ENCODE measurements at places on chromosomes 7 and 10.

GRCh38 chr10:1137499-1138163 is 81.4 kb downstream of the WDR37 start:
- no peak for DNase-seq

DNA sequence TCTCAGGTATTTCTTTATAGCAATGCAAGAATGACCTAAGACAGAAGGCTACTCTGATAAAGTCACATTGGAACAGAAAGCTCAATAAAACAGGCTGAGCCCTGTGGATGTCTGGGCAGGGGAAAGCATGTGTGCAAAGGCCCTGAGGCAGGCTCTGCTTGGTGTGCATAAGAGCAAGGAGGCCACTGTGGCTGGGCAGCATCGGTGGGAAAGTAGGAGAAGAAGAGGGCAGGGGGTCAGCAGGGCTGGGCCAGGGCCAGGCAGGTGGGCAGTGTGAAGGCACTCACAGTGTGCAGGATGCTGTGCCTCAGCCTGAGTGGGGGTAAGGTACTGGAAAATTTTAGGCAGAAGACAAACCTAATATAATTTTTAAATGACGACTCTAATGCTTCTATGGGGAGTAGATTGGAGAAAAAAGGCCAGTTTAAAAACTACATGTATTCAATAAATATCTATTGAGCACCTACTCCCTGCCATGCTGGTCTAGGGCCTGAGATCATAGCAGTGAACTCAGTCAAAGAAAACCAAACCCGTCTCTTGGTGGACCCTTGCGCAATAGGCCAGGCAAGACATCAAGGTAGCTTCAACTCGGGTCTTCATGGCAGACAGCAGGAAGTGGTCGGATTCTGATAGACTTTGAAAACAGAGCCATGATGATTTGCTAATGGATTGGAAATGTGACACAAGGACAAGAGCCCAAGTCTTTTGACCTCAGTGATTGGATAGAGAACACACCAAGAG is 572.3 kb downstream of the TCERG1L start:
- DNase-seq: no peak

DNA sequence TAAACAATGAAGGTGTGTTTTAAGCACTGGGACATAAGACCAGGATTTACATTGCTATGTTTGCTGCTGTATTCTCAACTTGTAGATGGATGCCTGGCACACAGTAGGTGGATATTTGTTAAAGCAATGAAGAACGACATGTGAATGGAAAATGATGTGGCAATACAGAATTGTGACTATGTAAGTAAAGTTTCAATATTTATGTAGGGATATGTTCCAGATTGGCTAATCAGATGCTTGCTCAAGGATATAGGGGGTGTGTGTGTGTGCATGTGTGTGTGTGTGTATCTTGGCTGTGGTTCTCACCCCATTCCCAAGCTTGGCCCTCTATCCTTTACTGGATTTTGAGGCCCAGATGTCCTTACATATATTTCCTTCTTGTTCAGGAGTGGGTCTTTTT is 42.7 kb upstream of the LAMB1 start:
- DNase-seq: no peak

- DNase-seq: no peak
Observed at GRCh38 chr10:114283091-114283490, 44.0 kb downstream of the VWA2 start.

- no peak for DNase-seq
Observed at GRCh38 chr7:122329145-122329802, 24.7 kb upstream of the FEZF1 start.

- no peak for DNase-seq
Observed at GRCh38 chr10:32982911-32983909, 25.2 kb upstream of the ITGB1 start.

DNA sequence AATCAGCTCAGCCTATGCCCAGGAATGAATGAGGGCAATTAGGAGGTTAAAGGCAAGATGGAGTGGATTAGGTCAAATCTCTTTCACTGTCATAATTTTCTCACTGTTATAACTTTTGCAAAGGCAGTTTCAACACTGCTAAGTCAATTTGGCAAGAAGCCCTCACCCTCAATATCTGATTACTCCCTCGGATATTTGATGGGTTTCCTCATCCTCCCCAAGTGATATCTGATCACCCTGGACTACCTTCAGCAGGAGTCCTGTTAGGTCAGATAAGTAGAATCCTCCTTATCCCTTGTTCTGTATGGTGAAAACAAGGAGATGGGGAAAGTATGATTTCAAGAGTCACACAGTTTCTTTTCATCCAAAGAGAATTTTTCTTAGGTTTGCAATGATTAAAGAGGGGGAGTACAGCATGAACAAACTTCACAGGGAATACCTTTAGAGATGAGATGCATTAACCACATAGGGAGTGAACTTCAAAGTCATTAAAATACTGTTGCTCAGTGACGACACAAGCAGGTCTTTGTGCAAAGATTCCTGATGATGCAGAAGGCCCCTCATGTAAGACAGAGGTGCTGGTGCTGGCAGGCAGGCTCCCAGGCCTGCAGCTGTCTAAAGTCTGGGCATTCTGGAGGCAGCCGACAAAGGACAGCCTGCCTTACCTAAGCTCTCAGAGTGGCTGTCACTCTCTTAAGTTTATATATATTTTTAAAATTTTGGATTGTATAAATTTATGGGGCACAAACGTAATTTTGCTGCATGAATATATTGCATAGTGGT is 75.4 kb upstream of the POM121L12 start:
- no peak for DNase-seq

- no peak for DNase-seq
Observed at GRCh38 chr7:34162027-34162565, 256.8 kb downstream of the BMPER start.

DNA sequence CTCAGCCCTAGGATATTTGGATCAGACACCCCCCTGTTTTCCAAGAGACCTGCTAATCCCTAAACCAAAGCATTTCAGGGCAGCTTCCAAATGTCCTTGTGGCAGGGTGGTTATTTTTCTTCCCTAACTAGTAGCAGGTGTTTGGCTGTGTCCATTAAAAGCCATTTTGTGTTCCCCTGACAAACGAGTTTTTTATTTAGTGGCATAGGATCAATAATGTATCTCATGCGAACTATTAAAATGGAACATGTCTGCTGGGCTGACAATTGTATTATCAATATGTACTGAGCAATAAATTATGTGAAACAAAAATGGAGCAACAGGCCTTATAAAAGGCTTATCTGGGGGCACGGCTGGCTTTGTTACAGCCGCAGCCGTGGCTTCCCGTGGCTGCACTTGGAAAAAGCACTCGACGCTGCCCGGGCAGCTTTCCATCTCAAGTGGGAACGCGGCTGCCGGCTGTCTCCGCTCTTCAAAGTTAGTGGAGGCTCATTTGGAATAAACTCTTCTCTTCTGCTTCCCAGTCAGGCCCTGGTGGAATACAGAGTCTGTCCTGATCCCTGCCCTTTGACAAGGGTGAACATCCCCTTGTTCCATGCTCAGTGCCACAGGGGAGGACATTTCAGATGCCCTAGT is 554.3 kb downstream of the TYW1 start:
- DNase-seq: no peak

GRCh38 chr7:77657427-77658224 is 38.6 kb upstream of the RSBN1L start:
- no peak for DNase-seq

DNA sequence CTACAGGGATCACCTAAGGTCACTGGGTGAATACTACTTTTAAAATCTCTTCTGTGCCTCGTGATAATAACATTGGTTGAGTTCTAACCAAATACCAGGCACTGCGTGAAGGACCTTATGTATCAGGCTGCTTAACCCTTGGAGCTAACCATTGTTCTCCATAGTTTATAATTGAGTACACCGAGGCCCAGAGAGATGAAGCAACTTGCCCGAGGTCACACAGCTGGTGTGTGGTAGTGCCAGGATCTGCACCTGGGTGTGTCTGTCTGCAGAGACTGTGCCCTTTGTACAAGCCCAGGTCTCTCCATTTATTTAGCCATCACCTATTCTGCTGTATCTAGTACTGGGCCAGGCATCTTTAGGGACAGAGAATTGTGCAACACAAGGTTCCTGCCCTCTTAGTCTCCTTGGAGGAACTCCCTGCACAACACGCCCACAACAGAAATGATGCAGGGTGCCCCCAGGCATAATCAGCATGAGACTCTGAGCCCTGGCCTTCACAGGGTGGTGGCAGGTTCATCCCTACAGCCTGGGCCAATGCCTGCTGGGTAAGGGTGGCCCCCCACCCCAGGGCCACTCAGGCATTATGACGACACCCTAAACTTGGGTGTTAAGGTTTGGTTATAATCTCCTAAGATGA is 31.5 kb downstream of the UNC5B start:
- no peak for DNase-seq

DNA sequence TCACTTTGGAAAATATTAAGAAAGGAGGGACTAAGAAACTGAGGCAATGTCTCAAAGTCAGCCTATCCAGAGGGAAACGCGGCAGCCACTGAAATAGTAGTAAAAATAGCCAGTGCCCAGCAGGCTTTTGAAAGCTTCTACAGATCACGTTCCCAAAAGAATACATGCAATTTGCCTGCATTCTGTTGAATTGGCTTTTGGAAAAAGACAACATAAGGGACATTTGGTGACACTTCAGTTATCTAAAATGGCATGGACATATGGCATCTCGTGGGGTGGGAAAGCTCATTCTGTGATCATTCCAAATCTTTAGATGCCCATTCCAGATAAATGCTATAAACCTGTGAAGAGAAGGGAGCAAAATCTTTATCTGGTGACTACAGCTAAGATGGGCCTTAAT is 82.8 kb upstream of the PDE1C start:
- DNase-seq: no peak

DNA sequence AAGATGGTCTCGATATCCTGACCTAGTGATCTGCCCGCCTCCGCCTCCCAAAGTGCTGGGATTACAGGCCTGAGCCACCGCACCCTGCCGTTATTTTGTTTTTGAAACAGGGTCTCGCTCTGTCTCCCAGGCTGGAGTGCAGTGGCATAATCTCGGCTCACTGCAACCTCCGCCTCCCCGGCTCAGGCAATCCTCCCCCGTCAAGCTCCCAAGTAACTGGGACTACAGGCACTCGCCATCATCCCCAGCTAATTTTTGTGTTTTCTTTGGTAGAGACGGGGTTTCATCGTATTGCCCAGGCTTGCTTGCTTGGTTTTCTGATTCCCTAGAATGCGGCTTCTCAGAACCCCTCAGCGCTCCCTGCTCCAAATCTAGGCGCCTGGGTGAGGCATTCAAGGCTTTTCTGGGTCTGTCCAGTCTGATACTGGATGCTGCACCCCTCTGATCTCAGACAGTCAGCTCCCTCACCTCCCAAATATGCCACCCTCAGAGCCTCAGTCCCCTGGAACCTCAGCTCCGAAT is 1.3 kb downstream of the TFR2 start:
- DNase-seq: no peak

GRCh38 chr10:22315455-22316285 is 518 bp upstream of the COMMD3 start:
- no peak for DNase-seq

DNA sequence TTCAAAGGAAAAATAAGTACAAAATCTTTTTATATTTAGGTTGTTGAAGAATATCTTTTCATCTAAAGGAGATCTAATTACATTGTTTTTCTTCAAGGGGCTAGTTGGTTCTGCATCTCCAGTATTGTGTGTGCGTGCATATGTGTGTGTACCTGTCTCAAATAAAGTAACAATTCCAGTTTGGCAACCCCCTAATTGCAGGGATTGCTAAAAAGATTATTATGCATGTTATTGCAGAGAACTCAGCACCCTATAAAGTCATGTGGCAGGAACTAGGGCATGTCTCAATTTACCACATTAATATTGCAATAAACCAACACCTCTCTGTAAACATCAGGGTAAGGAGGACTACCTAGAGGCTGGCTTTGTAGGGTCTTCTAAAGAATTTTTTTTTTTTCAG is 37.0 kb downstream of the MRPS33 start:
- DNase-seq: no peak

DNA sequence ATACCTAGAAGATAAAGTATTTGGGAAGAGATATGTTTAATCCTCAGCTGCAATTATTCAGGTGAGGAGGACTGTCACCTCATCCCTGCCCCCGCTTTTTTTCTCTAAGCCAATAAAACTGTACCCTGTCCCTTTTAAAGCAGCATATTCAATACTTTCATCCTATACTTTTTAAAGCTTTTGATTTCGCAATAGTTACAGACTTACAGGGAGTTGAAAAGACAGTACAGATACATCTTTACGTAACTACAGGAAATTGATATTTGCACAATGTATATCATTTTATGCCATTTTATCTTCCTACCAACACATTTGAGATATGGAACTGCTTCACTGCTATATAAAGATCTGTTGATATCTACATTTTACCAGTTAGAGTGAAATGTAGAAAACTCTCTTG is 47.6 kb downstream of the STK17A start:
- DNase-seq: no peak

- no peak for DNase-seq
Observed at GRCh38 chr7:128136215-128136597, 104.9 kb upstream of the LEP start.

DNA sequence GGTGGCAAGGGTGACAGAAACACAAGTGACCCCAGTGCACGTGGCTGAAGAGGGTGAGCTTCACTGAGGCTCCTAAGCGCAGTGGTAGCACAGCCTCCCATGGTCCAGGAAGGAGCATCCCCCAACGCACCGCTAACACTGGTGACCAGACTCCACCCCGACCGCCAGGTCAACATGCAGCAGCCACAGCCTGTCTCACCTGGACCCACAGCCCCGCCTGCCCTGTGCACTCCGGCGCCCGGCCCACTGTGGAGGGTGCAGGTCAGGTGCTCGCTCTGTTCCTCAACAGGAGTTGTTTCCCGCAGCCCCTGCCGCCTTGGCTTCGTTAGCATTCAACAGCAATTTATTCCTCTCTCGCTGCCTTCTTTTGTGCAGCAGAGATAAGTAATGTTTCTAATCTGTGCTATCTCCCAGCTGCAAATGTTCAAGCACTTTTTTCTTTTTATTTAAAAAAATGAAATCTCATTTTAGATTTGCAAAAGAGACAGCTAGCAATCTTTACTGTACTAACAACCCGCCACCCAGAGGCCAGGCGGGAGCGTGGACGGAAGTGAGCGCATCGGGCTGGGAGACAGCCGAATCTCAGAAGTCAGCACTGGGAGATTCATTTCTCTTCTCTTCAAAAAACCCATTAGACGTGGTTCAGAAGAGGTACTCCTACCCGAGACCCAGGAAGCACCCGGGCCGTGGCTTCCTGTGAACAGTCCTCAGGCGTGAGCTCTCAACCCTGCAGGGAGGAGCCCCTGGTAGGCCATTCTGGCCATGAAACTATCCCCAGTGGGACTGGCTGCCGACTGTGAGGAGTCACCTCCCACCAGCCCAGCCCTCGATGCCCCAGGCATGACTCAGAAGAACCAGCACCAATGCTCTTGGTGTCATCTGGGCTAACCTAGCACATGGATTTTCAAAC is 133.4 kb downstream of the MAD1L1 start:
- no peak for DNase-seq

GRCh38 chr7:91491868-91492267 is 227.6 kb downstream of the FZD1 start:
- DNase-seq: no peak

- DNase-seq: no peak
Observed at GRCh38 chr10:95485056-95485844, 75.9 kb downstream of the SORBS1 start.

Measured in stimulated activated CD4-positive, alpha-beta T cell treated with anti-CD3 and anti-CD28 coated beads, TNF-alpha, amount 100 ng/mL, for 1 hour (primary cell).